Left lung (tissue), 14 donors: ENCODE measurements at places on chromosomes 2 and 18. TPM values are rescaled to one million over a fixed set of nuclear protein-coding genes. Genes with fewer than 3 reads are reported as not detected.

Gene ACVR2A
- 21.1 TPM for total RNA-seq

GRCh38 chr2:48134704-48135103, 228.4 kb upstream of the FBXO11 start:
- DNase-seq, result no peak

DNA sequence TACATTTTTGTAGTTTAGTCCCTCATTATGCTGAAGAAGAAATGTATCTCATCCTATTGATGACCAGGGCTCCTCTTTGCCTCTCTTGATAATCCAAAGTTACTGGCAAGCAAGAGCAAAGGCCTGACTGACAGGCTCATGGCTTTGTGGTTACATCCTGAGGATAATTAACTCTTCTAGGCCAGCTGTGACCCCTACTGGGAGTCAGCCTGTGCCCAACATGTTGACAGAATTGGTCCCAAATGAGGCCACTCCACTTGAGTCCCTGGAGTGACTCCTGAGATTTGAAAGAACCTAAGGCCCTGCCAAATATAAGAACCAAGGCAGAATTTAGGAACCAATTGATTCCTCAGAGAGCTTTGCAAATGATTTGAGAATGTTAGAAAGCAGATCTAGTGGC, 973.8 kb upstream of the CELF4 start:
- no peak for DNase-seq

DNA sequence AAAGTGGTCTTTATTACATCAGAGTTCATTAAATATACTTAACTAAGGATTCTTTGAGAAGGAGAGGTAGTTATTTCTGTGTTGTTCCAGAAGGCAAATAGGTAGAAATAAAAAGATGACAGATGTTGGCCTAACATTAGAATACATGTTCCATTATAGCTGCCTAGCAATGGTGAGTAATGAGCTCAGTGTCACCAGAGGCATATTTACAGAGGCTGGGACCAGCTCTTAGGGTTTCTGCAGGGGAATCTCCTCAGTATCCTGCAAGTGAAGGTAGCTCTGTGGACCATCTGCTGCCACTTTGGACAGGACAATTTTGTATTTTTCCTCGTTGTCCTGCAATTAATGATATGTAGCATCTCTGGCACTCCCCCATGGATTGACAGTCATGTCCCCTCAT, 416.0 kb downstream of the THSD7B start:
- no peak for DNase-seq

- no peak for DNase-seq
Observed at GRCh38 chr18:49646873-49647272, 85.0 kb downstream of the LIPG start.

DNA sequence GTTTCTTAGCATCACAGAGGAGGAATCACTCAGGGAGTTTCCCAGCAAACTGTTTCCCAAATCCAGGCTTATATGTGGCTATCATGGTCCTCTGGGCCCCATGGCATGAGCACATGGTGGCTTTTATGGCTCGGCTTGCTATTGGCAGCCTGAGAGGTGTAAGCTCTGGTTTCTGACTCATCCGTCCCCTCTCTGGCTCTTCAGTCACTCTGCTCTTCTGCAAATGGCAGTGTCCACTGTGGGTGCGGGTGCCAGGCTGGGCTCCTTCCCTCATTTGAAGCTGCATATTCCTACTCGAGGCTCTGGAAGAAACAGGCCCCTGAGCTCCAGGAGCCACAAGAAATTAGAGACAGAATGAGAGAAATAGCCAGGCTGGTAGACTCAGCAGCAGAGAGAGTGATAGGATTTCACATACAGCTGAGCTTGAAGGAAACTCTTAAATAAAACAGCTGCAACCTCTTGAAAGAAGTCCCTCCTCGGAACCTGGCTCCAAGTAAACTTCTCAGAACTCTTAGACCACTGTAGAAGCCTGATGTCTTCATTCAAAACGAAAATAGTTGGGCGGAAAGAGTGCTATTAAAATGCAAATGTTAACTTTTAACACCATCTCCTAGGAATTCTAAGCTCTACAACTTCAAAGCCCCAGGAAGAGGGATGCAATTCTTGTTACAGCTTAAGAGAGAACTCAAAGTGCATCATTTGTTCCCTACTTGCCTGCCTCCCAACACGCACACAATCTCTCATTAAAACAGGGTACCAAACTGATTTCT, 212.6 kb upstream of the SP5 start:
- DNase-seq, result no peak

GRCh38 chr2:128451084-128452023, 132.7 kb upstream of the HS6ST1 start:
- peak; percentile 65 for DNase-seq
